ENCODE measurements at places on chromosomes 3 and 15.

- DNase-seq = no peak
Measured at GRCh38 chr3:194475978-194476377, 10.8 kb downstream of the ATP13A3 start.

- peak; percentile 24 for DNase-seq
Measured at GRCh38 chr3:36362216-36362615, 18.1 kb upstream of the STAC start.

GRCh38 chr15:52563501-52564060, 5.2 kb downstream of the ARPP19 start:
- DNase-seq = no peak

DNA sequence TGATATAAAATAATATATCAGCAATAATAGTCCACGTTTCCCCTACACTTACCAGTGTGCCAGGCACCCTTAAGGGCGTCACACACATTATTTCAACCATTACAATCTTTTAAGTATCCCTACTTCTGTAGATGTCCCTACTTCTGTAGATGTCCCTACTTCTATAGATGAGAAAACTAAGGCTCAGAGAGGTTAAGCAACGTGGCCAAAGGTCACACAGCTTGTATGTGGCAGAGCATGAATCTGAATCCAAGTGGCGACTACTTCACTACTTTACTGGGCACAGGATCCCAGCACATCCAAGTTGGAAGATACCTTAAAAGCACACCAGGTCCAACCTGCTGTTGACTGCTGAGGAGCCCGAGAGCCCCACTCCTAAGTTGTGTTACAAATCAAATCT, 77.5 kb downstream of the TLE3 start:
- DNase-seq = no peak

Data from GM03348 (cell line).